NCI-H526 (cell line): ENCODE measurements at places on chromosomes 1 and 21.

GRCh38 chr1:157145076-157145475 lies 6.9 kb upstream of the ETV3 start:
- no peak for DNase-seq

- no peak for DNase-seq
Measured at GRCh38 chr1:96233422-96233821, 488.2 kb upstream of the PTBP2 start.

- DNase-seq = no peak
Measured at GRCh38 chr1:34715139-34715538, 39.7 kb upstream of the GJB5 start.

GRCh38 chr1:193538003-193538354 lies 351.6 kb upstream of the B3GALT2 start:
- DNase-seq = no peak

GRCh38 chr1:36450919-36451305 lies 661 bp upstream of the OSCP1 start:
- no peak for DNase-seq

DNA sequence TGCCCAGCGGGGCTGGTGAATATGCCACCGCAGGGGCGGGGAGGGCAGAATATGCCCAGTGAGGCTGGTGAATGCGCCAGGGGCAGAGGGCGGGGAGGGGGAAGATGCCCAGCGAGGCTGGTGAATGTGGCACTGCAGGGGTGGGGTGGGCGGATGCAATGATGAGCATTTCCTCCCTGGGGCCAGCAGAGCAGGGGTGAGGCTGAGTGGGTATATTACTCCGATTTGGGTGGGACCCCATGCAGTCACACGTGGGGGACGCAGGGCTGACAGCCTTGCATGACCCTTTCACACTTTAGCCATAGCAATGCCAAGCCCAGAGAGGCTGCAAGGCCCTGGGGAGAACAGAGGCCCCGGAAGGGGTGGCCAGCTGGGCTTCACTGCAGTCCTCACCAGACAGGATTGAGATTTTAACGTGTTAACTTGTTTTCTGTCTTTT lies 9.3 kb upstream of the SLX9 start:
- no peak for DNase-seq

DNA sequence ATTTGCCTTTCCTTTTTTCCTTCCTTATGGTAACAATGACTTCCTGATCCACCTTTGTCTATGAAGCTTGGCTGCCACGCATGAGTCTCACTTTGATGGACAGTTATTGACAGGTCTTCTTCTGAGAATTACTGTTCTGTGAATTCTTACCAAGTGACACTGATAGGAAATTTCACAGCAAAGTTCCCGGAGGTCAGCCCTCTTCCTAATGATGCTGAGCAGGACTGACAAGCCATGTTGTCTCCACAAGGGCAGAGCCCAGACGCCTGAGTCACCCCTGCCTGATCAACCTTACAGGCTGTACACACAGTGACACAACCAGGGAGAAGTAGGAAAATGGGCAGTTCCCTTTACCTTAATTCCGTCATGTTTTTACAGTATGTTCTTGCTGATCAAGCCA lies 44.2 kb downstream of the ZC3H11B start:
- DNase-seq = no peak

DNA sequence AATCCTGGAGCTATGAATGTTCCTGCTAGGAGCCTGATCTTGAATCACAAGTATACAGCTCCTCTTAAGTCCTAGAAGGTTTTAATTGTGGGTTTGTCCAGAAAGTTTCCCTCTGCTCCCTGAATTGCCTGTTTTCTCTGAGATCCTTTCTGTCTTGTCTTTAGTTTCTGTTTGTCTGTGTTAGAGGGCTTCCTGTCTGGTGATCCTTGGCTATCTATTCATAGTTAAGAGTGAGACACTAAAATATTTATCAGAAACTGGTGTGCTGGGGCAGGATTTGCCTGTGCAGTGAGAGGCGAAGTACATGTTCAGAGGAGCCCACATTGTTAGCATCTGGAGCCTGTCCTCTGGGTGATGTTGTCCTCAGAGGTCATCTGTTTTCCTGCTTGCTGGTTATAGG lies 45.4 kb downstream of the ETS2 start:
- no peak for DNase-seq

- DNase-seq = no peak
Measured at GRCh38 chr21:44258056-44258725, 3.5 kb downstream of the DNMT3L start.

- DNase-seq = no peak
Measured at GRCh38 chr1:33157131-33157530, 24.7 kb downstream of the TRIM62 start.

GRCh38 chr1:53672243-53672642 lies 66.7 kb downstream of the GLIS1 start:
- no peak for DNase-seq
